CD4-positive, alpha-beta T cell treated with Interferon alpha-2 for 1 hour (primary cell): ENCODE measurements at places on chromosomes 4 and X.

- no peak for DNase-seq
Observed at GRCh38 chr4:122787940-122788339, 38.7 kb upstream of the FGF2 start.

- DNase-seq, result no peak
Observed at GRCh38 chr4:79827283-79827682, 245.7 kb downstream of the ANTXR2 start.

- no peak for DNase-seq
Observed at GRCh38 chr4:122005064-122005755, 53.4 kb upstream of the TRPC3 start.

- DNase-seq, result no peak
Observed at GRCh38 chr4:41878170-41878969, 56.9 kb upstream of the TMEM33 start.

DNA sequence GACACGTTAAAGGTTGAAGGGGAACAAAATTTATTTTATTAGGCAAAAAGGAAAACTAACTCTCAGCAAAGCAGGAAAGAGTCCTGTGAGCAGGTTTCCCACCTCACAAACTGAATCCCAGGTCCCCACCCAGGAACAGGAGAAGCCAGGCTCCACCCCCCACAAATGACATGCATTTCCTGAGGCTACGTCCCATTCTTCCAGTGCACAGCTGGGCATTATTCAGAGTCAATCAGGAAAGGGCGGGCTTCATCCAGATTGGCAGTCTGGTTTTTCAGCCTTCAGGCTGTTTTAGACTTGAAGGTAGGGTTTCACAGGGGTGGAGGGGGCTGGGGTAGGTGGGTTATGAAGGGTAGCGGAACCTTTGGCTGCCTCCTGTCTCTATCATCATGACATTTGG is 11.9 kb upstream of the ASIC5 start:
- DNase-seq, result no peak

DNA sequence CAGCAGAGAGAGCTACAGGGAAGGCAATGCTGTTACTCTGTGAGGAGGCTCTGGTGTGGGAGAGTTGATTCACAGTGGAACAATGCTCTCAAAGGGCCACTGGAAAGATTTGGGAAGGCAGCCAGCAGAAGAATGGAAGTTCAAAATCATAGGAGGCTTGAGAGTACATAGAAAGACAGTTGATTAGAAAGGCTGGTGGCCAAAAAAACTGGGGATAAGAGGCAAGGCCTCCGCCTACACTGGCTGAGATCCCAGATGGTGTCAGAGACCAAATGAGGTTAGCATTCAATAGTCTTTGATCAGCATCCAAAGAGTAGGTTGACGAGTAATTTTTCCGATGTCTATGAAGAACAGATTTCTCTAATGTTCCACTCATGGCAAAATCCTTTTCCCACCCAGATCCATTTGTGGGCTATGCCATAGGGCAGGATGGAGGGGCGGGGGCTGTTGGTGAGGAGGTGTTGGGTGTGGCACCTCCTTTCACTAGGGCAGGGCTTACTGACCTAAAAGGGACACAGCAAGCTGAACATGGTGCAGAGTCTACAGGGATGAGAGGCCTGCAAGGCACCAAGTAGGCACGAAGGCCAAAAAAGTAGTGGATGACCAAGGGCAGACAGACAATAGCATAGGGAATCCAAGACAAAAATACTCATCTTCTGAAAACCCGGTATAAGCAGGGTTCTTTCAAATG is 15.1 kb downstream of the TEC start:
- no peak for DNase-seq

GRCh38 chrX:15663439-15663838 is 1.2 kb downstream of the CLTRN start:
- DNase-seq, result no peak

- no peak for DNase-seq
Observed at GRCh38 chr4:163598028-163598427, 103.5 kb downstream of the TMA16 start.

GRCh38 chr4:127327491-127327890 is 305.3 kb upstream of the INTU start:
- DNase-seq, result no peak

DNA sequence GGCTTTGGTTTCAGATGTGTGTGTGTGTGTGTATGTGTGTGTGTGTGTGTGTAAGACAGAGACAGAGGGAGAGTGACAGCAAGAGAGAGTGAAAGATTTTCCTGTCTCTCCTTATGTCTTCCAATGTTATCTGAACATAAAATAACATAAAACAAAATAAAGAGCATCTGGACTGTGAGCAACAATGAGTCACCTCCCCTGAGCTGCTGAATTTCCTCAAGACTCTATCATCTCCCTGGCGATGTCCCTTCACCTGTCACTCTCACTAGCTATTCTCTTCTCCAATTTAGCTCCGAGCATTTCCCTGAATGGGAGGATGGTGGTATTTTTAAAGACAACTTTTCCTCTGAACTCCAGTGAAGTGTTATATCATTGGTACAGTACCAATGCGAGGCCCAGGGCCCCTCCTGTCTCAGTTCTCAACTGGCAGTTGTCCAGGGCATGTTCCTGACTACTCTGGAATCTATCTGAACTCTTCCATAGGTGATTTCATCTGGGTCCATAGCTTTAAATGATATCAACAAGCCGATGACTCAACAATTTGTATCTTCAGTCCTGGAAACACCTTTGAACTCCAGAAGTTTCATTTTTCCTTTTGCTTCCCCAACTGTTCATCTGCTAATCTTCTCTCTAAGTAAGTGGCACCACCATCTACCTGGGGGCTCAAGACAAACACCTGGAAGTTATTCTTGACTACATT is 195.0 kb upstream of the CLNK start:
- no peak for DNase-seq

GRCh38 chr4:133711817-133712216 is 489.8 kb downstream of the PABPC4L start:
- DNase-seq, result no peak
